ENCODE measurements at places on chromosomes 1 and 21.

DNA sequence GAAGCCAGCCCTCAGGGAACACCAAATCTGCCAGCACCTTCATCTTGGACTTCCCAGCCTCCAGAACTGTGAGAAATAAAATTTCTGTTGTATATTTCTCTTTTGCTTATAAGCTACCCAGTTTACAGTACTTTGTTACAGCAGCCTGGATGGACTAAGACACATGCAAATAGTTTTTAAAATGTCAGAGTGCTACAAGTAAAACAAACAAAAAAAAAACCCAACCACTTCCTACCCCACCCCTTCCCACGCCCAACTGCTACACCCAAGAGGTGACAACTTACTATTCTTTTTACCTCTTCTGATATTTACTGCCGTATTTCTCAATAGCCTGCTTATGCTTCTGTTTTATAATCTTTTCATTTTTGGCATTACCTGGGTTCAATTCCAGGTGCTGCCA is 8.6 kb upstream of the SPSB1 start:
- no peak for DNase-seq

DNA sequence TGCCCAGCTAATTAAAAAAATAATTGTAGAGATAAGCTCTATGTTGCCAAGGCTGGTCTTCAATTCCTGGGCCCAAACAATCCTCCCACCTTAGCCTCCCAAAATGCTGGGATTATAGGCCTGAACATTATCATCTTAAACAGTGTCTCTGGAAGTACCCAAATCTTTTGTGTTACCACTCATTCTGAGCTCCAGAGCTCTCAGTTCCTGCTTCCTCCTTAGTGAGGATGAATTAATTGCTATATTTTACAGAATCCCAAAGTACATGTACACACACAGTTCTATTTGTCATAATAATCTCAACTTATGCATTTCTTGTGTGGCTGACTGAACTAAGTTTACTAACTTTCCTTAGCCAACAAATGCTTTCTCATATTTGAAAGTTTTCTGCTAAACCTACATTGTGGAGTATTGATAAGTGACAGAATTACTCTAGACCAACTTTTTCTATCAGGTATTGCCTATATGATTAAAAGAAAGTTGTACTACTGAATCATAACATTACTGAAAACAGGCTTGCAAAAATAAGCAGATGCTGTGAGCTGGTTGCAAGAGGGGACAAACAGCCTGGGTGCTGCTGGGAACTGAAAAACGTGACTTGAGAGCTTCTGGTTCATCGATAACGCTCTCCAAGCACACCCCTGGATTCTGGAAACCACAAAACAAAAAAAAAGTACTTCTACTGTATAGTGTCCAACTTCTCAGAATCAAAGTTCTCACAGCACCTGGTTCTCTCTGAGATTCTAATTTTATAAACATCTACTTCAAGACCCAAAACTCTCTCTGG is 15.3 kb downstream of the VAV3 start:
- DNase-seq, result no peak

GRCh38 chr1:156244712-156245111 is 2.7 kb downstream of the BGLAP start:
- DNase-seq, result no peak

DNA sequence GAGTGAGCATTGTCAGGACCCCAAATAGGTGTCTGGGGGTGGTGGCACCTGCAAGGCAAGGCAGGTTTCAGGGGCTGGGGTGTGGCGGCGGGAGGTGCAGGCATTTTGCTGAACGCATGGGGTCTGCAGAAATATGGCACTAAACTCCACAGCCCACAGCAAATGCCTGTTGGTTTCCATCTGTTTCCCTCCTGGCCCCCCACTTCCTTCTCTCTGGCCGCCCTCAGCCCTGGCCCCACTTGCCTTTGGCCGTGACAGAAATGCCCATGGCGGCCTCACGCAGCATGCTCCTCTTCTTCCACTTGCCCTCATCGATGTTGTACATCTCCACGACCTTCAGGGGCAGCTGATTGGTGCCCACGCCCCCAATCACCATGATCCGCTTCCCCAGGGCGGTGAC is 13.7 kb downstream of the KLHDC8A start:
- DNase-seq, result no peak

- DNase-seq, result no peak
These were observed 112.2 kb upstream of the GUCA2B start for GRCh38 chr1:42041031-42041430.

DNA sequence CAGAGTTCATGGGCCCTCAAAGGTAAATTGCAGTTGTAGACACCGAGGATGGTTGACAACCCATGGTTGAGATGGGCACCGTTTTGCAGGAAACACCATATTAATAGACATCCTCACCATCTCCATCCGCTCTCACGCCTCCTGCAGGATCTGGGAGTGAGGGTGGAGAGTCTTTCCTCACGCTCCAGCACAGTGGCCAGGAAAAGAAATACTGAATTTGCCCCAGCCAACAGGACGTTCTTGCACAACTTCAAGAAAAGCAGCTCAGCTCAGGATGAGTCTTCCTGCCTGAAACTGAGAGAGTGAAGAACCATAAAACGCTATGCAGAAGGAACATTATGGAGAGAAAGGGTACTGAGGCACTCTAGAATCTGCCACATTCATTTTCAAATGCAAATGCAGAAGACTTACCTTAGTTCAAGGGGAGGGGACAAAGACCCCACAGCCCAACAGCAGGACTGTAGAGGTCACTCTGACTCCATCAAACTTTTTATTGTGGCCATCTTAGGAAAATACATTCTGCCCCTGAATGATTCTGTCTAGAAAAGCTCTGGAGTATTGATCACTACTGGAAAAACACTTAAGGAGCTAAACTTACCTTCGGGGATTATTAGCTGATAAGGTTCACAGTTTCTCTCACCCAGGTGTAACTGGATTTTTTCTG is 9.3 kb downstream of the SLAMF8 start:
- no peak for DNase-seq

GRCh38 chr21:24369746-24370145 is 1237.5 kb downstream of the MRPL39 start:
- no peak for DNase-seq

DNA sequence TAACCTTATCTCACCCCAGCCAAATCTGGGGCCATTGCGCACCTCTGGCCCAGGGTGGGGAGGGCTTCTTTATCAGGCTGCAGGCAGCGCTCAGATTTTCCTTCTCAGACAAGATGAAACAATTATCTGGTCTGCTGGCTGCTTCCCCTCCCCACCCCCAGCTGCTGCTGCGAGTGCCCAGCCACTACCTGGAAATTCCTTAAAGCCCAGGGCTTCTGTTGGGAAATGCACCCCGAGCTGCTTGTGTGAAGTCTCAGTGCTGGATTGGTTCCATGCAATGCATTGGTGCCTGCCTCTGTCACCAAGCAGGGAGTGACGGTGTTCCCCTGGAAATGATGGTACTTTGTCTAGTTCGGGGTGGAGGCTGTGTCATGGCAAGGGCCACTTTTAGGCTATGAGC is 18.5 kb upstream of the ACTL8 start:
- no peak for DNase-seq

- no peak for DNase-seq
These were observed 42.8 kb downstream of the CAPN9 start for GRCh38 chr1:230790026-230790425.
